Putamen (tissue), 1 donor: ENCODE measurements at places on chromosomes 13 and 19.

GRCh38 chr13:97904059-97904458 lies 49.4 kb upstream of the IPO5 start:
- DNase-seq, result no peak

DNA sequence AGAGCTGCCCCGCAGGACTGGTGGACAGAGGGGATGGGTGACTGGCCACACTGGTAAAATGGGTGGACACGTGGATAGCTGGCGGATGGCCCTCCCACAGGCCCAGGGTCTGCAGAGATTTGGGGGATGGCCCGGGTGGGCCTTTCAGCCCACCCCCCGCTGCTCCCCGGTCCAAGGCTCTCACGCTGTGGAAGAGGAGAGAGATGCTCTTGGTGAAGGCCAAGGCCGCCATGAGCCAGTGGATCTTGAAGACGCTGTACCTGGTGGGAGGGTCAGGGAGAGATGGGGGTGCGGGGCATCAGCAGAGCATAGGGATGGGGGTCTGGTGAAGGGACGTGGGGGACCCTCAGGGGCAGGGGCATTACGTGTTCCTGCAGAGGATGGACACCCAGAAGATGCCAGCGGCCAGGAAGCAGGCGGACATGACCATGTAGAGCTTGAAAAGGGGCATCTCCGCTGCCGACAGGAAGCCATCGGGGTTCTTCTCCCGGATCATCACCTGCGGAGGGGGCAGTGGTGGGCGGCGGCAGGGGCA lies 4.5 kb downstream of the GPR108 start:
- DNase-seq, result no peak

DNA sequence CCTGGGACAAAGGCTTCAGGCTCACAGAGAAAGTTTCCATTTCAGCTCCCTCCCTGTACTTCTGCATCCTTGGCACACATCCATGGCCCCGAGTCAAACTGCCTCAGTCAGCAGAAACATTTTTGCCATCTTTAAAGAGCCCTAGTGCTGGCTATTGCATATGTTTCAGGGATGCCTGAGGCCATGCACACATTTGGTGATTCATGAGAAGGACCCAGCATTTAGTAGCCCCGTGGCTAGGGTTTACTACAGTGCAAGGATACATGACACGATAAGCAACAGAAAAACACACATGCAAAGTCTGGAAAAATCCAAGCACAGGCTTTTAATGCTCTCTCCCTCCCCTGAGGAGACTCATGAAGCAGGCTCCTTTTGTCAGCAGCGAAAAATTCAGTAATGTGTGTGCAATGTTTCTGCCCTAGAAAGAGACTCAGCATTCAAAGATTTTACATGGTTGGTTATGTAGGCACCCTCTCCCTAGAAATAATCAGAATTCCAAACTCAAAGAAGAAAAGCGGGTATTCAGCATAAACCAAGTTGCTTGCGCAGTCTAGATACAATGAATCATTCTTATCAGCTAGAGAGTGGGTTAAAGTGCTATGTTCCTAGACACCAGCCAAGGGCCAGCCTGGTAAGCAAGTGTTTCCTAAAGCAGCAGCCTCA lies 17.6 kb downstream of the ACOD1 start:
- DNase-seq, result no peak

GRCh38 chr13:43761616-43762315 lies 25.0 kb downstream of the ENOX1 start:
- no peak for DNase-seq

GRCh38 chr19:688214-688613 lies 7.0 kb downstream of the PRSS57 start:
- no peak for DNase-seq
